ENCODE measurements at places on chromosomes 1 and 21.
A peak's percentile ranks its signal among the peaks of the same experiment; 100 is the strongest.

GRCh38 chr1:72060466-72061245 lies 221.7 kb downstream of the NEGR1 start:
- no peak for DNase-seq

DNA sequence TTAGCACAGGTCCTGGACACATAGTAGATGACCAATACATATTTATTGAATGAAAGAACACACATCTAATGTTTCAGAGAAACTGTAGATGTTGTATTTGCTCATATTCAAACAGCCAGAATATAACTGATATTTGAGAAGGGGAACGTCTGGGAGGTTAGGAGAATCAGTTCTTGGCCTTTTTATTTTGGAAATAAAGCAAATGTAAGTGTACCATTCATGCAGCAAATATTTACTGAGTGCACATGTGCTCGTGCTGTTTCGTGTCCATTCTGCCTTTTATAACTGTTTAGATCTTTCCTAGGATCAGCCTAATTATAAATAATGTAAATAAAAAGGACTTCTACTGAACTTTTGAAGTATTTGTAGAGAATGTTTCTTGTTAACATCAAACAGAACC lies 103.8 kb downstream of the GREM2 start:
- DNase-seq: no peak

DNA sequence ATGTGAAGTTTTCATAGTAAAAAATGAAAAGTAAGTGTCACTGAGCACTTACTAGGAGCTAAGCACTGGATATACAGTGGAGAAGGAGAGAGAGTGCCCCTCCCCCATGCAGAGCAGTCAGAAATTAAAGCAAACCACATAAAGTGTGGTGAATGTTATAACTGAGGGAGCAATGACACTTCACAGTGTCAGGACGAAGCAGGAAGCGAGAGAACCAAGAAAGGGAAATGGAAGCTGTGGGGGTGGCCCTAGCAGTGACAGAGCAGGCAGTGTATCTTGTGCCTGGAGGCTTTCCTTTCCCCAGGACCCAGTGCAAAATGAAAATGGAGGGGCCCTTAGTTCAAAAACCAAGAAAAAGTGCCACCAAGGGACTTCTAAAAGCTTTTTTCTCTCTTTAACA lies 21.5 kb upstream of the RCAN3 start:
- no peak for DNase-seq

GRCh38 chr1:199549421-199549820 lies 478.1 kb upstream of the NR5A2 start:
- DNase-seq: no peak

DNA sequence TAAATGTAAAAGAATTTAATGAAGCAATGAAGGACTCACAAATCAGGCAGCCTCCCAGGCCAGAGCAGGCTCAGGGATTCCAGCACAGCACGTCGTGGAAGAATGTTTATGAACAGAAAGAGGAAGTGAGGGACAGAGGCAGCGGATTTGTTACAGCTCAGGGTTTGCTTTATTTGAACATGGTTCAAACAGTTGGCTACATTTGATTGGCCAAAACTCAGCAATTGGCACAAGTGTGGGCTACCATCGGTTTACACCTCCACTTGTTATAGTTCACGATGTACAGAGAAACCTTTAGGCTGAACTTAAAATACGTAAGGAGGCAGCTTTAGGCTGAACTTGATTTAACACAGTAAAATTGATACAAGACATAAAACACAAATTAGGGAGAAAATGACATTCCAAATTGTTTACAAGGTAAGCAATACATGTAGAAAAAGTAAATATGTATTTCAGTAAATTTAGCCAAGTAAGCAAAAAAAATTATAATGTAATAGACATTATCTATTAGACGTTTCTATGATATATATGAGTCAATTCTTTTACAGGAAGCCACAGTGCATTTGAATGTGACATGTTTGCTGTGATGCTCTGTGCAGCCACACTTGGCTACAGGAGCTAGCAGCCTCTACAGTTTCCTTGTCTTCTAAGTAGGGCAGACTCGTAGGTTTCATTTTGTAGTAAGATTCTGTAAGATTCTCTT lies 126.5 kb downstream of the ADSS2 start:
- no peak for DNase-seq

GRCh38 chr1:37274938-37275631 lies 199.3 kb upstream of the ZC3H12A start:
- no peak for DNase-seq

- DNase-seq: no peak
These were observed 107.4 kb downstream of the LMX1A start for GRCh38 chr1:165248969-165249571.

- peak; percentile 18 for DNase-seq
These were observed 40.8 kb downstream of the RTCA start for GRCh38 chr1:100306735-100307313.

GRCh38 chr1:235500971-235501540 lies 3.2 kb downstream of the B3GALNT2 start:
- no peak for DNase-seq

DNA sequence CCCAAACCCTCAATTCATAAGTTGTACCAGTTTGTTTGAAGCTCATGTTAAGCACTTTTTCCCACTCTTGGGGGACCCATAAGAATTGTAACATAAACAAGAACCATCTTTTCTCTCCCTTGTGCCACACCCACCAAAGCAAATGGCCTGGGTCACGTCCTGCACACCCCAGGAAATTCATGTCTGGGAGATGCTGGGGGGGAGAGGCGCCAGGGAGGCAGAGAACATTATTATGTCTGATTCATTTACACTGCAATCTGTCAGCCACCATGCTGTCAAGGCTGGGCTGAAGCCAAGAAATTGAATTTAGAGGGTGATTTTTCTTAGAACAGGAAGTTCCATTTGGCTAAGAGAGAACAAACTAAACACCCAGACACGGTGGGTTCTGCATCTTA lies 37.2 kb upstream of the IPO9 start:
- peak; percentile 89 for DNase-seq

DNA sequence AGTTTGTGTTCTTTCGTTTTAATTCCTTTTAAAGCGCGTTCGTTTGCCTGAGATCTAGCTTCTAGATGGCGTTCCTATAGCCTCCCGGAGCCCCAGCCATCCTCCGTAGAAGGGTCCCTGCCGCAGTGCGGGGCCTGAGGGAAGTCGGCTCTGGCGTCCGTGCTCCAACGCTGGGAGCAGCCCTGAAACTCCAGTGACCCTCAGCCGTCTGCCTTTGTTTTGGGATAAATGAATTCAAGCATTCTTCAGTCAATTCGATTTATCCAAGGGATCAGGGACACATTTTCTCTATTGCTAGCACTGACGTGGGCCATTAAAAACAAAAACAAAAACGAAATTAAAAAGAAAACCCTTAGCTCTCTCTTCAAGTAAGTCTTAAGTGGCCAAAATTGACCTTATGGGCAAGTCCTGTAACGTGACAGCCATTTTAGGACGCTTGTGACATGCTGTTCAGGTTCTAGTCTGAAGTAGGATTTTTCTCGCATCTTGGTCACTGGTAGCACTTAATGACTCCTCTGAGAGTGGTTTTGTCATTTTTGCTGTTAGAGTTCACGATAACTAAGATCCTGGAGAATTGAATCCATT lies 742 bp upstream of the HSPA13 start:
- no peak for DNase-seq

GRCh38 chr1:83854456-83854855 lies 144.5 kb downstream of the TTLL7 start:
- DNase-seq: no peak

- DNase-seq: no peak
These were observed 11.0 kb downstream of the TOR1AIP2 start for GRCh38 chr1:179866616-179867015.

GRCh38 chr1:96820107-96820506 lies 98.5 kb downstream of the PTBP2 start:
- no peak for DNase-seq

- DNase-seq: no peak
These were observed at the start of gene CD160 for GRCh38 chr1:145719230-145720079. Gene CD160, plus strand, starts transcription at chr1:145719499. Its CDS starts 8,829 bp downstream, at chr1:145728328.

DNA sequence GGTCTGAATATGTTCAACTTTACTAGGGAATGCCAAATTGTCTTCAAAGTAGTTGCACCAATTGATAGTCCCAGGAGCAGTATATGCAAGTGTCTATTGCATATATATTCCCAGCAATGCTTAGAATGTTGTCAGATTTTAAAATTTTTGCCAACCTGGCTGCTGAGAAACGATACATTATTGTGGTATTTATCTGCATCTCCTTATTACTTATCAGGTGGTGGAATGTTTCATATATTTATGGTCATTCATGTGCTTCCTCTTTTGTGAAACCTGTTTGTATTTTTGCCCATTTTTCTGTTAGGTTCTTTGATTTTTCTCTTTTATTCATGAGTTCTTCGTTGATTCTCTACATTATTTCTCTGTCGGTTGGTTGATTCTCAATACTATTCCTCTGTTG lies 39.5 kb downstream of the COLGALT2 start:
- no peak for DNase-seq

DNA sequence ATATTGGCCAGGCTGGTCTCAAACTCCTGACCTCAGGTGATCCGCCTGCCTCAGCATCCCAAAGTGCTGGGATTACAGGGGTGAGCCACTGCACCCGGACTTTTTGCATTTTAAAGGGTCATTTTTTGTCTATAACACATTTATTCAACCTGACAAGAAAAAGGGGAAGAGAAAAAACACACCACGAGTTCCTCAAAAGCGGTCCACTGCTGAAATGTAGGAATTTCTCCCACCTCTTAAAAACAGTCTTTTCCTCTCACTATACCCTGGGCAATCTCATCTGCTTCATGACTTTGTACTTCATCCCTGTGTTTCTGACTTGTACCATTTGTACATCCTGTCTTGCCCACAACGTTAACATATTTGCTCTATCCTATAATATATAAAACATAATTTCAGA lies 413.3 kb upstream of the PTBP2 start:
- no peak for DNase-seq

DNA sequence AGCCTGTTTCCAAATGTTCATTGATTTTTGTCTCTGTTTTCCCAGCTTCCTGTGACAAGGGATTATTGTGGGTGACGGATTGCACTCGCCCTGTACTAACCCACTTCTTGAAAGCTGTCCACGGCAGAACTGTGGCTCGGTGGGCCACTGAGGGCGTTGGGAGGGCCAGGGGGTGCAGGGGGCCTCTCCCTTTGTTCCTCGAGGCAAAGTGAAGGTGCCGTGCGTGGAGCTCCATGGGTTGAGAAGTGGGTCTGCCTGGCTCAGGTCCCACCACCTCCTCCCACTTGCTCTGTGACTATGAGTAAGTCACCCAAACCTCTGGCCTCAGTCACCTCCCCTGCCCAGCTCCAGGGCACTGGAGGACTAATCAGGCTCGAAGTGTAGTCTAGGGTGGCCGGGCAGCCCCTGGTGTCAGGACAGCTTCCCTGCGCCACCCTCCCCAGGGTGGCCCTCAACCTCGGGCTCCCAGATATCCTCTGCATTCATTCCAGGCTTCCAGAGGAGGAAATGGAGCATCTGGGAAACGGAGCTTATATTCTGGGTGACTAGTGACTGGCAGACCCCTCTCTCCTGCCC lies 148.6 kb downstream of the NPHP4 start:
- no peak for DNase-seq

GRCh38 chr21:40568807-40569206 lies 278.2 kb downstream of the DSCAM start:
- DNase-seq: no peak

DNA sequence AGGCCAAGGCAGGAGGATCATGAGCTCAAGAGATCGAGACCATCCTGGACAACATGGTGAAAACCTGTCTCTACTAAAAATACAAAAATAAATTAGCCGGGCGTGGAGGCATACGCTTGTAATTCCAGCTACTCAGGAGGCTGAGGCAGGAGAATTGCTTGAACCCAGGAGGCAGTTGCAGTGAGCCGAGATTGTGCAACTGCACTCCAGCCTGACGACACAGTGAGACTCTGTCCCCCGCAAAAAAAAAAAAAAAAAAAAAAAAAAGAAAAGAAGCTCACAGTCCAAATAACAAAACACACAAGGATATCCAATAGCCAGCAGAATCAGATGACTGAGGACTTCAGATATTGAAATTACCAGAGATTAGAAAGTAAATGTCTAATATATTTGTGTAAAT lies 11.8 kb downstream of the AHCTF1 start:
- DNase-seq: no peak

GRCh38 chr1:37471345-37472231 lies 2.8 kb upstream of the ZC3H12A start:
- DNase-seq: peak; percentile 95

DNA sequence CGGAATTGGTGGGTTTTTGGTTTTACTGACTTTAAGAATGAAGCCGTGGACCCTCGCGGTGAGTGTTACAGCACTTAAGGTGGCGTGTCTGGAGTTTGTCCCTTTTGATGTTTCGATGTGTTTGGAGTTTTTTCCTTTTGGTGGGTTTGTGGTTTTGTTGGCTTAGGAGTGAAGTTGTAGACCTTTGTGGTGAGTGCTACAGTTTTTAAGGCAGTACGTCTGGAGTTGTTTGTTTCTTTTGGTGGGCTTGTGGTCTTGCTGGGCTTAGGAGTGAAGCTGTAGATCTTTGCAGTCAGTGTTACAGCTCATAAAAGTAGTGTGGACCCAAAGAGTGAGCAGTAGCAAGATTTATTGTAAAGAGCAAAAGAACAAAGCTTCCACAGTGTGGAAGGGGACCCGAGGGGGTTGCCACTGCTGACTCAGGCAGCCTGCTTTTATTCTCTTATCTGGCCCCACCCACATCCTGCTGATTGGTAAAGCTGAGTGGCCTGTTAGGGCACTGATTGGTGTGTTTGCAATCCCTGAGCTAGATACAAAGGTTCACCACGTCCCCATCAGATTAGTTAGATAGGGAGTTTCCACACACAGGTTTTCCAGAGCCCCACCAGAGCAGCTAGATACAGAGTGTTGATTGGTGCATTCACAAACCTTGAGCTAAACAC lies 20.9 kb downstream of the HENMT1 start:
- DNase-seq: no peak

DNA sequence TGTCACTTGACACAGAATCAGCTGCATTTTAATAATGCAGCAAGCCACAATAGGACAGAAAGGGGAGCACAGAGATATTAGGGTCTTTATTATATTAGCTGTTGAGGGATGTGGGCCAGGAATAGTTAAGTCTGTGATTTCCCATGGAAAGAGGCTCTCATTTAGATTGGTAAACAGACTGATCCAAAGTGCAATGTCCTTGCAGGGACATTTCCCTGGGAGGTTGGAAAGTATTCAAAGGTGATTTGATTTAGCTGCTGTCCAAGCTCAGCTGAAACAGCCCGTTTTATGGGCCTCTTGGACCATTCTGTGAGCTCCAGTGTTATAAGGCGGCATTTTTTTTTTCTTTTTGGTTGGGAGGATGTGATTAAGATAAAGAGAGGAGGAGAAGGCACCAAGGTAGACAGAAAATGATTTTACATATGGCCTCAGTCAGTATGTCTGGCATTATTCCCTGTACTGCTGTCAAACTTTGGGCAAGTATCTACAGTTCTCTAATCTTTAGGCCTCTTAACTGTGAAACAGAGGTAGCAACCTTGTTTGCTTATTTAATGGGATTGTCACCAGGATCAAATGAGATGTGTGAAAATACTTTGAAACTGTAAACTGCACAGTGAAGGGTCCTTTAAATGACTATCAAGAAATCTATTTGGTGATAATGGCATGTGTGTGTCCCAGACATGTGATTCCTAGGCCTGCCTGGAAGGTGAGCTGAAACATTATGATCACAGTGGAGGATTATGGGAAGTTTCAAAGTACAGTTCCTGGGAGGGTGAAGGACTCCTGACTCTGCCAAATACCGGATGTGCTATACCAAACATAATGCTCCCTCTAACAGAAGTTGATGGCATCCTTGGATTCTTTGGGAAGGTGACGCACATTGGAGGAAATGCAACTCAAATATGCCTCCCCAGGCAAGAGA lies 62.2 kb downstream of the NOS1AP start:
- no peak for DNase-seq

GRCh38 chr1:20386323-20387081 lies 95.8 kb downstream of the VWA5B1 start:
- DNase-seq: no peak

GRCh38 chr1:187848321-187848720 lies 1019.6 kb downstream of the PLA2G4A start:
- DNase-seq: no peak
